ENCODE measurements at places on chromosomes 2 and 18. TPM values are rescaled to one million over a fixed set of nuclear protein-coding genes. Genes with fewer than 3 reads are reported as not detected.

The ITGA4 gene
- 52.1 TPM for total RNA-seq

DNA sequence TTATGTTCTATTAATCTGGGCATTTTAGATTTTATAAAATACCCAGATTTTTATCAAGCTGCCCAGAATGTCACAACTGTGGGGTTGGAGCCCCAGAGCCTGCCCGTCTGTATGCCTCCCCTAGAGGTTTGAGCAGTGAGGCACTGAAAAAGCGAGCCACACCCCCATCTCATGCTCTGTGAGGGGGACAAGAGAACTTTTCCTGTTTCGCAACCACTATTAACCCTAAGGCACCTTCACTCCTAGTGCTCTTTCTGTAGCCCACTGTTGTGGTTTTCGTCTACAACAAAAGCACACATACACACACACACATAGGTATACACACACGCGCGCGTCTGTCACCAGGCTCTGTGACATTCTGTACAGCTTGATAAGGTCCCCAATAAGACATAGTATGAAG lies 38.0 kb downstream of the DCDC2C start:
- DNase-seq = no peak

GRCh38 chr2:196245378-196246140 lies 74.2 kb upstream of the STK17B start:
- DNase-seq = no peak

GRCh38 chr18:24809173-24809950 lies 348.9 kb downstream of the HRH4 start:
- DNase-seq = no peak

DNA sequence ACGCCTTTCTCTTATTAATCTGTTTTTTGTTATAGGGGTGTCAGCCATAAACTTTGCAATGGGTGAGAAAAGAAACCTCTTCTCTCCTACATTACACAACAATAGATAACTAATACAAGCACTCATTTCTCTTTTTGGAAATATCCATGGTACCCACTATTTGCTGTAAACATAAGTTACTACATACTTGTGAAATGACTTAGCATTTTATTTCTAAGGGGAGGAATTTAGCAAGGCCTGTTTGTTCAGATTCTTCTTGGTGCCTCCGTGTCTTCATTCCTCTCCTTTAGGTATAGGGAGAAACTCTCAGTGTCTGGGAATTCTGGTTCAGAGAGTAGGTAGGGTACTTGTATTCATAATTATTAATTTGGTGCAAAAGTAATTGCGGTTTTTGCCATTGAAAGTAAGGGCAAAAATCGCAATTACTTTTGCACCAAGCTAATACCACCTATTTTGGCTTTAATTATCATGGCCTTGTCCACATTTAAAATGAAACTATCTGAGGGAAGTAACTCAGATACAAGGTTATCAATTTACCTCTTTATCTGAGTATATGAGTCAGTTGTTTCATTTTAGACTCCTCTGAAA lies 134.8 kb downstream of the MREG start:
- DNase-seq = no peak

DNA sequence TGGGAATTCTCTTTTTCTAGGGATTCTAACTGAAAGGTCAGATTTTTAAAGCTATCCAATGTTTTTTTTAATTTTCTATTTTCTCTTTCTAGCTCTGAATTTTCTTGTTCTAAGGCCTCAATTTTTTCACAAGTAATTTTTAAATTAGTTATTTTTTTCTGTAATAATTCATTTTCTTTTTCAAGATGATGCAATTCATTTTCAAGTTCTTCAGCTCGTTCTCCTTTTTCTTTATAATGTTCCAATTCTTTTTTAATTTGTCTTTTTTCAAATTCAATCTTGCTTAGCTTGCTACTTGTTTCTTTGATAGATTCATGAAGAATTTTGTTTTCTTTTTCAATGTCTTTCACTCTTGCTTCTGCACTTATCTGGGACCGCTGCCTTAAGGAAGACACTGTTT lies 65.7 kb upstream of the MTIF2 start:
- no peak for DNase-seq

The ACMSD gene
- total RNA-seq = not detected

GRCh38 chr2:175871331-175872004 lies 130.6 kb downstream of the LNPK start:
- DNase-seq = no peak
